ENCODE measurements at places on chromosomes 3 and 15.

DNA sequence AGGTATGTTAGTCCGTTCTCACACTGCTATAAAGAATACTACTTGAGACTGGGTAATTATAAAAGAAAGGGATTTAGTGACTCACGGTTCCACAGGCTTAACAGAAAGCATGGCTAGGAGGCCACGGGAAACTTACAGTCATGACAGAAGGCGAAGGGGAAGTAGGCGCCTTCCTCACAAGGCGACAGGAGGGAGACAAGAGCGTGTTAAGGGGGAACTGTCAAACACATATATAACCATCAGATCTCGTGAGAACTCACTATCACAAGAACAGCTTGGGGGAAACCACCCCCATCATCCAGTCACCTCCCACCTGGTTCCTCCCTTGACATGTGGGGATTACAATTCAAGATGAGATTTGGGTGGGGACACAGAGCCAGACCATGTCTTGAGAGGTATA, 30.4 kb downstream of the SPRED1 start:
- no peak for DNase-seq

DNA sequence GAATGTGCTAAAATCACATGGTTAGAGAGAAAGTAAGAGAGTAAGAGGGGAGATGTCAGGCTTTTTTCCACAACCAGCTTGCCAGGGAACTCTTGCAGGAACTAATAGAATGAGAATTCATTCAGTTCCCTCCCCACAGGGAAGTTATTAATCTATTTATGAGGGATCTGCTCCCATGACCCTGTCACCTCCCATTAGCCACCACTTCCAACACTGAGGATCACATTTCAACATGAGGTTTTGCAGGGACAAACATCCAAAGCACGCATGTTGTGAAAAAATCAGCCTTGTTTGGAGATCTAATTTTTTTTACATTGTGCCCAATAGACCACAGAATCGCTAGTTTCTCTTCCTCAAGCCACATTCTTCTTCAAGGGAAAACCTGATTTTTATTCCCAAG, 904.0 kb downstream of the TBL1XR1 start:
- no peak for DNase-seq

DNA sequence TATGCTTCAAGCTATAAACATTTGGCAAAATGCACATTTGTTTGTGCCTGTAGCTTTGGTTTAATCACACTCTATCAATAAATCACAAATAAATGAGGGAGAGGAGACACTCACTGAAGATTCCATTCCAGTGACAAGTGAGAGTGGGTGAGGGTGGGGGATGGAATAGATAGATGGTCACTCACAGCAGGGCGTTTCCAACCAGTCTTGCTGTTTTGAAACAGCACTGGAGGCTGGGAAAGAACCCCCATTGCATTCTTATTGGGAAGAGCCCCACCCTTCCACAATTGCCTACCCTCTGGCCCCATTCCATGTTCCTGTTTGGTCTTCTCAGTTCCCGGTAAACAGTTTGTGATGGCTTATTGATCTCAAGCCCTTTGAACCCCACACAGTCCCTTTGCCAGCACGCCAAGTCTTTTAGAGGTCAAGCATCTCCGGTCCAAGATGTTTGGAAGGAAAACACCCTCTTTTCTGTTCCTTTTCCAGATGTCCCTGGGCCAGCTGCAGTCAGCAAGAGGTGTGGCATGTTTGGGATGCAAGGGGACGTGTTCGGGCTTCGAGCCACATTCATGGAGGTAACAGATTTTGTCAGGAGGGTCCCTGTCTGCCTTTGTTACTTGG, 30.7 kb downstream of the LMCD1 start:
- DNase-seq: no peak

DNA sequence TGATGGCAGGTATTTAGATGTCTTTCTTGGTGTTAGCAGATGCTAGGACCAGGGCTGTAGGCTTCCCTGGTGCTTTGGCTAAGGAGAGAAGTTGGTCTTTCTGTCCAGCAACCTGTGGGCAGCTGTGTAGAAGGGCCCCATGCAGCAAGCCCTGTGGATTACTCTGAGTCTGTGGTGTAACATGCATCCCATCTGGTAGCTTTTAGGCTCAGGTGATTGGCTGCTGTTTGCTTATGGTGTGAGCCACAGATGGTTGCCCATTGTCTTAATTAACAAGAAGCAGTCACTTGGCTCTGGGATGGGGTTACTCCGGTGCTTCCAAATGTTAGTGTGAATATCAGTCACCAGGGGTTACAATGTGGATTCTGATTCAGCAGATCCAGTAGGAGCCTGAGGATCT, 368.6 kb upstream of the C2CD4B start:
- no peak for DNase-seq

GRCh38 chr15:23671481-23671880, 15.6 kb downstream of the NDN start:
- DNase-seq: no peak

GRCh38 chr3:45104715-45105711, 41.2 kb downstream of the CDCP1 start:
- DNase-seq: no peak

DNA sequence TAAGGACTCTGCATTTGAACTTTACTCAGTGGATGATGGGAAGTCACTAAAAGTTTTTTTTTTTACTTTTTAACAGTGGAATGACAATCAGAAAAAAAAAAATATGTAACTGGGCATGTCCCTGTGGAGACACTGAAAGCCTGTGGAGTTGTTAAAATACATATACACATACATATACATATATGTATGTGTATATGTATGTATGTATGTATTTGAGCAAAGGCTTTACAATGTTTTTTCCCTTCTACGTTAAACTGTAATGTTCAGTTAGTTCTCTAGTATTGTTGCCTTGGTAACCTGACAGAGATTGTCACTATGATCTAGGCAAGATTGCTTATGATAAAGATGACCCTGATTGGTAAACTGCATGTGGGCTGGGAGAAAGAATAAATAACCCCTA, 30.3 kb downstream of the NSUN3 start:
- no peak for DNase-seq

DNA sequence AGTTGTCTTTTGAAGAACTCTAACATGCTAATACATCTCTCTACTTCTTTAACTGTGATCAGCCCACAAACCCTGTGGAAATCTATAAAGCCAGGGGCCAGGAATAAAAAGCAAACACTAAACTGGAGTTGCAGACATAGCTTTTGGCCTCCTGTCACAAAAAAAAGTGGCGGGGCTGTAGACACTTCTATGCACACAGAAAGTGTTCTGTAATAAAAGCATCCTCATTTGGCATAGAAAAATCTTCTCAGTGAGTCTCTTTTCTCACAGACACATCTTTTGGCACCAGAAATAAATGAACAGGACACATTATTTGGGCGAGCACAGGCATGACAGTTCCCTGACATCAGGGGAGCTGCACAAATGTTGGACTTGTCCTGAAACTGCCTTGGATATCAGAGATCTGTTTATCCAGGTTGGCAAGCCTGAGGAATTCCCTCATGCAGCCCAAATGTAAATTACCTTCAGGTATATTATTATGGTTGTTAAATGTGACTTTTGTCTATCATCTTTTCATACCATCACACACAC, 355.4 kb downstream of the FGF12 start:
- DNase-seq: no peak

GRCh38 chr15:37057831-37058230, 42.5 kb downstream of the MEIS2 start:
- no peak for DNase-seq

DNA sequence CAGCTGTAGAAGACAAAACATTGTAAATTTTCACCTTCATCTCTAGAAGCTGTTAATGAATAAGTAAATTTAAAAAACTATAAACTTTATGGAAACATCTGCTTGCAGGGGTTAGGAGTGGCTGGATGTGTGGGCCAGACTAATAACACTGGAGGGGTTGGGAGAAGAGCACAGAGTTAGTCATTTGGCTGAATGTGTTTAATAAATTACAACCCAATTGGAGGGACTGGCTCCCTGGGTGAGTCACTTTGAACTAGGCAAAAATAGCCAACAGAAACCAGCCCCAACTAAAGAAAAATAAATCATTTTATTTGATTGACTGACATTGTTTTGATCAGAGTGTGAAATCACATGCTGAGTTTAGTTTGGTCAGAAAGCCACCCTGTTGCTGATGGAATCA, 21.8 kb downstream of the DGKG start:
- DNase-seq: no peak

- no peak for DNase-seq
These were observed 78.3 kb upstream of the C15orf39 start for GRCh38 chr15:75123395-75123794.

DNA sequence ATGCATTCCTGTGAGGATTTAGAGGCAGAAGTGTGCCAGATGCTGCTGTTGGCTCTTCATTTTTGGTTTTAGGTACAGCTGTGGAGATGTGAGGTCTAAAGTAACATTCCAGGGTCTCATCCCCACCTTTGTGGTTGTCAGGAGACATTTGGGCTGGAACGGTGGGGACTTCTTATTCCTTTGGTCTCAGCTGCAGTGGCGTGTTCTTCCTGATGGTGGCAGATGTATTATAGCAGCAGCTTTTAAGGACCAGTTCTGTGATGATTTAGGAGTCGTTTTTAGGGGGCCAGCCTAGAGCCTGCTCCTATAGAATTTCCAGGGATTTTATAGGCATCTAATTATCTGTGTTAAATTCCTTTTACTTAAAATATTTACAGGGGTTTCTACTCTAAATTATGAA, 221.0 kb upstream of the EOMES start:
- DNase-seq: no peak

DNA sequence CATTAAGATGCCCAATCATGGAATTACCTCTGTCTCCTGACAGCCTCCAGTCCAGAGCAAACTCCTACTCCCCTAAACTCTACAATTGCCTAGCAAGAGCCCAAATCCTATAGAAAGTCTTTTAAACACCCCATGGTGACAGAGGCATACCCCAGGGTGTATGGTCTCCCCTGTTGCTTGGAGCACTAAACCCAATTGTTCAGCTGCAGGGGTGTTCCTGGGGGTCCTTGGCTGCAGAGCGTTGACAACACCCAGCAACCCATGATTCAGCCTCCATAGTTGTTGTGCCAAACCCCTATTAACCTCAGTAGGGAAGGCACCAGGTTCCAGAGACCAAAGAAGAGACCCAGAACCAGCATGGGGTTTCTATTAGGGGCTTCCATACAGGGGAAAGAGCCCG, 41.8 kb upstream of the NEDD4 start:
- no peak for DNase-seq

DNA sequence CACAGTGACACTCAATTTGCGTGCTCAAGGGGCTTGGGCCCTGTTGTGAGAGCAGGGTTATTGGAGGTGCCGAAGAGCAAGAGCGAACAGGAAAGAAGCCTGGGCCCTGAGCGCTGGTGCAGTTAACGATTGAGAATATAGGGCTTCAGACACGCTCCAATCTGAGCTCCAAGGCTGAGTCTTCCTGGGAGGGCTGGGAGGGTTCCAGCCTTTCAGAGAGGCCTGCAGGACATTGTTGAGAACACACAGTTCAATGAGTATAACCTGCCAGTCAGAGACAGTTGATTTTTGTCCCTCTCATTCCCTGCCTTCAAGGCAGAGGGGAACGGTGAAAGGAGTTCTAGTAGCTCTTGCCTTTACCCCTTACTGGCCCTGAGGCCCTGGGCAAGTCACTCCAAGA, 47.3 kb downstream of the GLDN start:
- DNase-seq: no peak

- no peak for DNase-seq
These were observed 429.6 kb downstream of the LPP start for GRCh38 chr3:188583341-188584161.

- no peak for DNase-seq
These were observed 4.9 kb upstream of the TP63 start for GRCh38 chr3:189626286-189626685.

- no peak for DNase-seq
These were observed 91.6 kb downstream of the RASA2 start for GRCh38 chr3:141578202-141578973.

DNA sequence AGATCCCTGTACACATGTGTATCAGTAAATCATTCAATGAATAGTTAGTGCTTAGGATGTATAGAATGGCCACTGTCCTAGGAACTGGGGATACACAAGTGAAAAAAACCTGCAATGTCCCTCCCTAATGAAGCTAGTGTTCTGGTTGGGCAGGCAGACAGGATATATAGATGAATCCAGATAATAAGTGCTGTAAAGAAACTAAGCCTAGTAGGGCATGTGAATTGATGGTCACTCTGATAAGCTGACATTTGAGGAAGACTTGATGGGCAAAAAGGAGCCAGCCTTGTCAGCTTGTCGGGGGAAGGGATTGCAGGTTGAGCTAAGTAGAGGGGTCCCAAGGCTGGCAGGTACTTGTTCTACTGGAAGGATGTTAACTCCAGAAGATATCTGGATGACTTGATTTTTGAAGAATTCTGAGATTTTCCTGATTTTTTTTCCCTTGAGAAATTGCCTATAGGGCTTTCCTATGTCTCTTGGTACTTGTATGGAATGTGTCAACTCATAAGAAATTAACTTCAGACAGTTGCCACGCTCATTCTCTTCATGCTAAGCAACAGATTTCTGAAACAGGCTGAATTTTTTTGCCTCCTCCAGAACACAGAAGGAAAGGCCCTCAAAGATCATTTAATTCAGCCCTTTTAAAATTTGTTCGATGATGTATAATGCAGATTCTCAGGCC, 6.3 kb upstream of the KIF23 start:
- DNase-seq: no peak

- no peak for DNase-seq
These were observed 392.1 kb downstream of the NLGN1 start for GRCh38 chr3:173789530-173790162.

- no peak for DNase-seq
These were observed 207.3 kb downstream of the NECTIN3 start for GRCh38 chr3:111278959-111279358.

DNA sequence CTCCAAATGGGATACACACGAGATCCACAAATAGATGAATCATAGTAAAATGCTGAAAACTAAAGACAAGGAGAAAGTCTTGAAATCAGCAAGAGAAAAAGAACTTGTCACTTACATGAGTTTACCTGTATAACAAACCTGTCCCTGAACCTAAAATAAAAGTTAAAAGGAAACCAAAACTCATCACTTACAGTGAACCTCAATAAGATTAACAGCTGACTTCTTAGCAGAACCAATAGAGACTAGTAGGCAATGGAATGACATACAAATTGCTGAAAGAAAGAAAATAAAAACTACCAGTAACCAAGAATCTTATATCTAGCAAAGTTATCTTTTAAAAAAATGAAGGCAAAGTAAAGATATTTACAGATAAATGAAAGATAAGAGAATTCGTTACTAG, 27.4 kb downstream of the SEC22A start:
- no peak for DNase-seq

- DNase-seq: no peak
These were observed 2.9 kb downstream of the NPAP1 start for GRCh38 chr15:24678485-24678884.

- no peak for DNase-seq
These were observed 14.3 kb downstream of the LIMD1 start for GRCh38 chr3:45608885-45609284.

- DNase-seq: no peak
These were observed 79.6 kb downstream of the TP63 start for GRCh38 chr3:189710620-189711402.

DNA sequence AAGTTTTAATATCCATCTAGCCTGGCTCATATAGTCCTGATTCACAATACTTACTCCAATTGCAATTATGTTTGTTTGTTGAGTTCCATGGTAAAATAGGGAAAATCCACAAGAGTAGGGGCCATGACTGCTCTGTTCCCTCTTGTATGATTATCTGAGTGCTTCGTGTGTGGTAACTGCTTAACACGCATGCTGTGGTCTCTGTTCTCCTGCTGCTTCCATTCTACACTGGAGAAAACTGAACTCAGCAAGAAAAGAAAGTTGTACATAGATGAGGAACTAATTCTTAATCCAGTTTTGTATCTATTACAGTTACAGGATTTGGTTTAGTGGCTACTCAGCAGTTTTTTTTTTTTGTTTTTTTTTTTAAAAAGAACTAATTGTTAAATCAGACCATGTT, 223.0 kb upstream of the SATB1 start:
- no peak for DNase-seq

Measured in right atrium auricular region (tissue), 2 donors.